ENCODE measurements at places on chromosomes 7 and 10. TPM values are rescaled to one million over a fixed set of nuclear protein-coding genes. Genes with fewer than 3 reads are reported as not detected.

- no peak for DNase-seq
- H3K4me3 ChIP-seq = no peak overlapping the region
- no peaks in the 10 kb centered on the region for H3K27me3 ChIP-seq
- H3K27ac ChIP-seq = no peak overlapping the region
- H3K36me3 ChIP-seq = no peaks in the 10 kb centered on the region
These were observed 21.6 kb upstream of the PDCD4 start for GRCh38 chr10:110850099-110850498.

GRCh38 chr7:106901828-106902441, 36.9 kb downstream of the PIK3CG start:
- DNase-seq = no peak
- no peaks in the 10 kb centered on the region for H3K27me3 ChIP-seq
- H3K36me3 ChIP-seq = no peaks in the 10 kb centered on the region
- no peaks in the 10 kb centered on the region for H3K4me1 ChIP-seq

DNA sequence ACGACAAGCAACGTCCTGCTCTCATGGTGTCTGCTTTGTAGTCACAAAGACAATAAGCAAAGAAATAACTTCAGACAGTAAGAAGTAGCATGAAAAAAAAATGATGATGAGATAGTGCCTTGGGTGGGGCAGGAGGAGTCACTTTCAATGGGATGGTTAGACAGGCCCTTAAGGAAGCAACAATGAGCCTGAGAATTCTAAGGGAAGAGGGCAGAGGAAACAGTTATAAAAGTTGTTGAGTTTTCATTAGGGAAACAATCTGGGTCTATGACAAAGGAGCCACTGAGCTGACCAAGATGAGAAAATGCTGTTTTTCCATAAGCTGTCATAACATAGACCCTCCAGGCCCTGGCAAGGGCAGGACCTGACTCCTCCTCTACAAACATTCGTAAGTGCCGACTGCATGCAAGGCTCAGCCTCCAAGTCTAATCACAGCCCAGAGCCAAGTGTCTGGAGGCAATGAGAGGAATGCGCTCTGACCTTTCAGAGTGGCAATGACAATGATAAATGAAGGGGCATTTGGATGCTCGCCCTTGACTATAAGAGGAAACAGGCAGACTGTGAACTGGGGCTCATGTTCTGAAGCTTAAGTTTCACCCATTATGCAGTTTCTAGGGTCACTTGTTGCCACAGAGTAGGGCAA, 43.7 kb downstream of the PPP1R3C start:
- no peaks in the 10 kb centered on the region for H3K36me3 ChIP-seq
- peak overlapping the region; percentile 91 for H3K27ac ChIP-seq
- DNase-seq = no peak
- peaks cover 58% of the 10 kb centered on the region for H3K4me1 ChIP-seq
- H3K4me3 ChIP-seq = no peak overlapping the region

- peaks cover 4% of the 10 kb centered on the region for H3K4me1 ChIP-seq
- DNase-seq = no peak
- H3K36me3 ChIP-seq = no peaks in the 10 kb centered on the region
- no peak overlapping the region for H3K4me3 ChIP-seq
These were observed 94.4 kb downstream of the WDR37 start for GRCh38 chr10:1150638-1150955.

- no peaks in the 10 kb centered on the region for H3K36me3 ChIP-seq
- no peak for DNase-seq
- H3K27ac ChIP-seq = peak overlapping the region; percentile 82
These were observed 75.1 kb downstream of the ANKRD61 start for GRCh38 chr7:6106140-6106904.

DNA sequence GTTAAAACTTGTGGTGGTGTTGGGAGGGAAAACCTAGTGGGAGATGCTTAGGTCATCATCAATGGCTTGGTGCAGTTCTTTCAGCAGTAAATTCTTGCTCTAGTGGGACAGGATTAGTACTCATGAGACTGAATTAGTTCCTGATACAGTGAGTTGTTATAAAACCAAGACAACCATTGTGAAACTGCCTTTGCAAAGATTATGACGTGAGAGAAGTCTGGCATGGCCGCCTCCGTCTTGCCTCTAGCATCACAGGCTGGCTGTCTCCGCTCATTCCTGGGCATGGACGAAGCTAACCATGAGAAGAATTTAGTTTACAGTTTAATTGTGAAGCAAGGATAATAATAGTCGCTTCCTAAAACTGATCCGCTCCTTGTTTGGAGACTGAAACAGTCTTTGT, 186.4 kb downstream of the KIF20B start:
- H3K27me3 ChIP-seq = no peaks in the 10 kb centered on the region
- H3K4me3 ChIP-seq = no peak overlapping the region
- no peaks in the 10 kb centered on the region for H3K36me3 ChIP-seq
- DNase-seq = no peak
- no peak overlapping the region for H3K27ac ChIP-seq

- no peaks in the 10 kb centered on the region for H3K36me3 ChIP-seq
- H3K27ac ChIP-seq = no peak overlapping the region
- no peak for DNase-seq
- no peaks in the 10 kb centered on the region for H3K4me1 ChIP-seq
- H3K4me3 ChIP-seq = no peak overlapping the region
- no peaks in the 10 kb centered on the region for H3K27me3 ChIP-seq
These were observed 529.9 kb downstream of the TCERG1L start for GRCh38 chr10:130781623-130782022.

DNA sequence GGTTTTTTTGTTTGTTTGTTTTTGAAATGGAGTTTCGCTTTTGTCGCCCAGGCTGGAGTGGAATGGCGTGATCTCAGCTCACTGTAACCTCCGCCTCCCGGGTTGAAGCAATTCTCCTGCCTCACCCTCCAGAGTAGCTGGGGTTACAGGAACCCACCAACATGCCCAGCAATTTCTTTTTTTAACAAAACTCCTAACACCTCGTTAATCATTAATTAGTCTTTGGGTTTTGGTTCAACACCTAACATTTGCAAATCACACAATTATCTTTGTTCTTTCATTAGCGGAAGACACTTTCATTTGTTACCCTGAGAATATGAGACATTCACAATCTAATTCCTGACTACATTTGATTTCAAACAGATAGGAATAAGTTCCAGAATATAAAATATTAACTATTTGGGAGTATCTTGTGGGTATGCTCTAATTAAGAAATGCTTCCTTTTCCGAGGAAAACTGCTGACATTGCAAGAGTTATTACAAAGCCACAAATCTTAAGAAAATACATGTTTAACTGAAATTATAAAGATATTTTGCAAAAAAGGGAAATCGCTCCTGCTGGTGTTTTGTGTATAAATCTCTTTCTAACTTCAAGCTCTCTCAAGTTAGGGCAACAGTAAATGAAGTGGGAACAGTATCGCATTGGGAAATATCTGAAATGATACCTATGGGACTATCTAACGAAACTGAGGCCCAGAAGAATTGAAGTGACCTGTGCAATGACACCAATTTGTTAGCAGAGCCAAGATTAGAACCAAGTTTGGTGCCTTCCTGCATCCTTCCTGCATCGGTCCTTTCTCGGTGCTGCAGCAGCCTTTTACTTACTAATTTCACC, 1.2 kb upstream of the LSM8 start:
- peaks cover 12% of the 10 kb centered on the region for H3K4me1 ChIP-seq
- H3K36me3 ChIP-seq = no peaks in the 10 kb centered on the region
- H3K27me3 ChIP-seq = no peaks in the 10 kb centered on the region
- no peak for DNase-seq
- H3K27ac ChIP-seq = peak overlapping the region; percentile 92
- H3K4me3 ChIP-seq = peak overlapping the region; percentile 42

GRCh38 chr7:157228864-157229422, 90.2 kb downstream of the UBE3C start:
- H3K4me1 ChIP-seq = no peaks in the 10 kb centered on the region
- no peak overlapping the region for H3K4me3 ChIP-seq
- H3K27me3 ChIP-seq = no peaks in the 10 kb centered on the region
- peak; percentile 19 for DNase-seq
- H3K36me3 ChIP-seq = no peaks in the 10 kb centered on the region
- no peak overlapping the region for H3K27ac ChIP-seq

DNA sequence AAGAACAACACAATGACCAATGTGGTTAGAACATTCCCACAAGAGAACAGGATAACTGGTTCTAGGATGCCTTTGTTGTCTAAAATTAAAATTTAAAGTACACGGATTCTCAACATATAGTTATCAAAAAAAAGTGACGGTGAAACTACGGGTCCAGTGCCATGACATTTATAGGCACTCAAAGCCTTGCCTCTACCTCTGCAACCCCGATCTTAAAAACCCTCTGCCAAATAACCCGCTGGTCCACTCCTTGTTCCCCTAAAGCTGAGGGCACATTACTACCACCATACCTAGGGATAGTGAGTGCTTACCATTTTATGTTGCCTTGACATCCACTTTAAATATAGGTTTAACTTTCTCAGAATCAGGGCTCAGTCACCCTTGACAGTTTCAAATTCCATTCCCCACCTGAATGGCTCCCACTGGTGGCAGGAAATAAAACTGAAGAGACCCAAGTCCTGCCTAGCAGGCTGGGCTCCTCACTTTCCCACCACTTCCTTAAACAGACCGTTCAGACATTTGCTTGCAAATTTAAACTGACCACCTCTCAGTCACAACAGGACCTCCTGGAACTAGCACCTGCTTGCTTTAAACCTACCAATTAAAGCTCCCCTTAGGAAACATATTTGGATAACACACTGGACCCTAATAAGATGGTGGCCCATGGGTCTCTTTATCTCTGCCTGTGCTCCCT, 169.9 kb upstream of the ASAH2 start:
- no peak overlapping the region for H3K4me3 ChIP-seq
- peak; percentile 50 for DNase-seq
- H3K27me3 ChIP-seq = no peaks in the 10 kb centered on the region
- no peak overlapping the region for H3K27ac ChIP-seq
- H3K36me3 ChIP-seq = no peaks in the 10 kb centered on the region

- no peak overlapping the region for H3K27ac ChIP-seq
- DNase-seq = peak; percentile 15
- H3K36me3 ChIP-seq = no peaks in the 10 kb centered on the region
- peak overlapping the region; percentile 70 for H3K4me3 ChIP-seq
- H3K4me1 ChIP-seq = peaks cover 5% of the 10 kb centered on the region
- H3K27me3 ChIP-seq = peaks cover 42% of the 10 kb centered on the region
These were observed 980 bp downstream of the TMEM26 start for GRCh38 chr10:61452151-61452651.

- DNase-seq = no peak
- no peaks in the 10 kb centered on the region for H3K27me3 ChIP-seq
- no peak overlapping the region for H3K27ac ChIP-seq
- no peaks in the 10 kb centered on the region for H3K36me3 ChIP-seq
- peaks cover 10% of the 10 kb centered on the region for H3K4me1 ChIP-seq
These were observed 487.9 kb downstream of the PARD3 start for GRCh38 chr10:34327184-34327583.

GRCh38 chr7:21980926-21981500, 35.3 kb upstream of the CDCA7L start:
- H3K27me3 ChIP-seq = no peaks in the 10 kb centered on the region
- H3K4me3 ChIP-seq = no peak overlapping the region
- H3K4me1 ChIP-seq = no peaks in the 10 kb centered on the region

Gene AGK
- 27.1 TPM for total RNA-seq

Gene SEMA3A
- 64.6 TPM for total RNA-seq

Gene ABCB1
- 23.2 TPM for total RNA-seq

Gene NXPH1
- total RNA-seq = not detected
